Activated CD8-positive, alpha-beta memory T cell treated with anti-CD3 and anti-CD28 coated beads for 1 hour (primary cell): ENCODE measurements at places on chromosomes 2 and 18.

GRCh38 chr2:228329282-228329681 lies 147.8 kb upstream of the SPHKAP start:
- no peak for DNase-seq

GRCh38 chr18:32349728-32350395 lies 120.8 kb downstream of the GAREM1 start:
- DNase-seq = no peak

GRCh38 chr2:162220368-162220767 lies 22.9 kb downstream of the FAP start:
- DNase-seq = no peak

DNA sequence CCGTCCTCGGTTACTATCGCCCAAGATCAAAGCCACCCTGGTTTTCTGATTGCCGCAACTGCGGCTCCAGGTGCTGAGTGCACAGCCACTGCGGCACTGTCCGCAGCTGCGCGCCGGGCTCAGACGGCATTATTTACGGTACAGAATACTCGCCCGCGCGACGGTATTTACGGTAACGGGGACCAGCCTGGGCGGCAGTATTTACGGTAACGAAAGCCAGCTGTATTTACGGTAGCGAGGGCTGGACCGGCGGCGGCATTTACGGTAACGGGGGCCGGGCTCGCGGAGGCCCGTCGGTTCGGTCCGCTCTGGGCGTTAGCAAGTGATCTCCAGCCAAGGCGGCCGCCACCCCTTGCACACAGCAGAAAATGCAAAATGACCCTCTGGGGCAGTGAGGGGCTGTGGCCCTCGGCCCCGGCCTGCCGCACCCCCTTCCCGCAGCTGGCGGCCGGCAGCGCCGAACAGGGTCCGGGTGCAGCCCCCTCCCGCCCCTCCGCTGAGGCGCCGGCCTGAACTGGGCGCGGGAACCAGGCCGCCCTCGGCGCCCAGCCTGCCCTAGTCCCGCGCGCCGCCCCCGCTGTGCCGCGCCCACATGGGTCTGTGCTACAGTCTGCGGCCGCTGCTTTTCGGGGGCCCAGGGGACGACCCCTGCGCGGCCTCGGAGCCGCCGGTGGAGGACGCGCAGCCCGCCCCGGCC lies at the start of gene GNAL:
Gene GNAL (plus strand): TSS at position 293 of the 697 bp plus-strand sequence. CDS start 300 bp downstream, at position 593.
- no peak for DNase-seq

DNA sequence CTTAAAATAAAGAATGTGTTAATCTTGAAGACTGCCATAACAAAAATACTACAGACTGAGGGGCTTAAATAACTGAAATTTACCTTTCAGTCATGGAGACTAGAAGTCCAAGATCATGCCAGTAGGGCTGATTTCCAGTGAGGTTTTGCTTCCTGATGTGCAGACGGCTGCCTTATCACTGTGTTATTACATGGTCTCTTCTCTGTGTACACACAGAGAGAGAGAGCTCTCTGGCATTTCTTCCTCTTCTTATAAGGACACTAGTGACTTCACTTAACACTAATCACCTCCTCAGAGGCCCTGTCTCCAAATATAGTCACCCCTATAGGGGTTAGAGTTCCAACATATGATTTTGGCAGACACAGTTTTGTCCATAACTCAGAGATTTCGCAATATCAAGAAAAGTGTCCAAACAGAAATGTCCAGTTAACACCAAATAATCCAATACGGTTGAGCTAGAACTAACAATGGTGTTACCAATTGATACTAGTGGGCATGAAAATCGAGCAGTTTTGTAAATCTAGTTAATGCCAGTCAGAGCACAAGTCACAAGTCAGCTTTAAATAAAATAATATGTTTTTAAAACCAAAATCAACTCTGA lies 399.8 kb downstream of the ADCYAP1 start:
- DNase-seq = no peak

DNA sequence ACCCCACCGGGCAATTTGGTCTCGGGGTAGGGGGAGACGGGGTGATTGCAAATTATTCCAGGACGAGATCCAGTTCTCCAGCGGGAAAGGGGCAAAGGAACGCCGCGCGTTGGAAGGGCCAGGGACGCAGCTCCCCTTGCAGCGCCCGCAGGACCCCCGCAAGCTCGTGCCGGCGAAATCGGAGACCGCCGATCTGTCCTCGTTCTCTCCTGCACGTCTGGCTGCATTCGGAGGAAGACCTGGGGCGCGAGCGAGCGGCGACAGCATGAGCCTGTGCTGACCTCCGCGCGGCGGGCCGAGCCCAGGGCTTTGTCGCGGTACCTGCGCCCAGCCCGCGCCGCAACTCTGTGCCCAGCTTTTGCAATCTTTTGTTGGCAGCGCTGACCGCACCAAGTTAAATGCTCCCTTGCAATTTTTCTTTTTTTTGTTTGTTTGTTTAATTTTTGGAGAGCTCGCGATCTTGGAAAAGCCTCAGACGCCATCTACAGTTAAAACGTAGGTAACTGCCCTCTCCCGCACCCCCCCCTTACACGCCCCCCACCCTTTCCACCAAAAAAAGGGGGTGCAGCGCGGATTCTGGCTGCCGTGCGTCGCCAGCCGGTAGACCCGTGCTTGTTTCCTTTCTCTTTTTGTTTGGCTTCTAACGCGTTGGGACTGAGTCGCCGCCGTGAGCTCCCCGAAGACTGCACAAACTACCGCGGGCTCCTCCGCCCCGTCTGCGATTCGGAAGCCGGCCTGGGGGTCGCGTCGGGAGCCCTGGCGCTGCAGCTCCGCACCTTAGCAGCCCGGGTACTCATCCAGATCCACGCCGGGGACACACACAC lies 667 bp downstream of the TRIB2 start:
- DNase-seq = peak; percentile 19

GRCh38 chr2:190929919-190930318 lies 49.3 kb downstream of the GLS start:
- DNase-seq = no peak

GRCh38 chr18:53698907-53699306 lies 525.6 kb downstream of the MBD2 start:
- DNase-seq = no peak

- no peak for DNase-seq
Observed at GRCh38 chr2:84748341-84748740, 132.5 kb downstream of the TRABD2A start.

- no peak for DNase-seq
Observed at GRCh38 chr2:108870069-108870644, 83.6 kb downstream of the CCDC138 start.

DNA sequence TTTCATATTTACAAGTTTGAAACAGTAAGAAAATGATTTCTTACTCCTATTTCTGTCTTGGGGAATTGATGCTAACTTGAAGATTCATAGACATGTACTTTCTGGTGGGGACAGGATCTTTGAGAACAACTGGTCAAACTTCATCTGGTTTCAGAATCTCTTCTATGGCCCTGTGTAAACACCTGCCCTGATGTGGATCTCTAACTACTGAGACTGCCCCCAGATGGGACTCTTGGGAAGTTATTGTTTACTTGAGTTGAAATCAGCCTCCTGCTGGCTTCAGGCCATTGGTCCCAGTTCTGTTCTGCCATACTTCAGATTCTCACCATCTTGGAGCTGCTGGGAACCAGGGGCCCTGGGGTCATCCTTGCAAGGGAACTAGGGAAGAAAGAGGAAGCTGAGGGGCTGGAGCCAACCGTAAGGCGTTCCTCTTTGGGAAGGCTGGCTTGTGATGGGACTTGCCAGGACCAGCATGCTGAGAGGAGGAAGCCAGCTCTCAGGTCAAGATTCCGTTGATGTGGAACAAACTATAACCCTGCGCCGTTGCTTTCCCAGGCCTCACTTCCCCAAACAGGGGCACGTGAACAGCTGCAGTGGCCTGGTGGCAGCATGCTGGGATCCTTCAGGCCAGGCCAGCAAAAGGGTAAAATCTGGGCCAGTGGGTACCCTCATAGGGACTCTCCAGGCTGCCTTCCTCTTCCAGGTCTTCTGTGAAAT lies 135.5 kb upstream of the CXCR4 start:
- no peak for DNase-seq

DNA sequence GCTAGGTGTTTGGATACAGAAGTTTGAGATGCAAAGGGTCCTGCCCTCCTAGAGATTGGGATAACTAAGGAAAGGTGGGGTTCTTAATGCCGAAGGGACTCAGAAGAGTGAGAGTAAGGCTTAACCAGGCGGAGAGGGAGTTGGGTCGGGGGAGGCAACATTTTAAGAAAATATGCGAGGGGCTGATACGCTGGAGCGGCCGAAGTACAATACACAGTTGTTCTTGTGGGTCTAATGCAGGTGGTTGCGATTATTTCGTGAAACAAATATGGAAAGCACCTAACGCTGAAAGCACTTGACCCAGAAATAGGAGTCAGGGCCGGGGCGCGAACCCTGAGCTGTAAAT lies 344 bp upstream of the MRPL33 start:
- no peak for DNase-seq

DNA sequence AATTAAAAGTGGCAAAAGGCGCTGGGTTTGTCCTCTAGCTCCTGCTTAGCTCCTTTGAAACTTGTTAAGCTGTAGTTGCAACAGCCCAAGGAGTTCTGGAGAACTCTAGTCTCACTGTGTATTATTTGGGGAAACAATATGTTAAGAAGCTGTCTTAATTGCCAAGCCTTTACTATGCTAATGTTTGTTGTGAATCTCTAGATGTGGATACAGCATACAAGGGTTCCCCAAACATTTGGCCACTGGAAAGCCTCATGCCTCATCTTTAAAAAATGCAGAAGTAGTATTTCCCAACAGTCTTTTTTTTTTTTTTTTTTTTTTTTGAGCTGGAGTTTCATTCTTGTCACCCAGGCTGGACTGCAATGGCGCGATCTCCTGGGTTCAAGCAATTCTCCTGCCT lies 236.7 kb downstream of the PRKCE start:
- DNase-seq = no peak

DNA sequence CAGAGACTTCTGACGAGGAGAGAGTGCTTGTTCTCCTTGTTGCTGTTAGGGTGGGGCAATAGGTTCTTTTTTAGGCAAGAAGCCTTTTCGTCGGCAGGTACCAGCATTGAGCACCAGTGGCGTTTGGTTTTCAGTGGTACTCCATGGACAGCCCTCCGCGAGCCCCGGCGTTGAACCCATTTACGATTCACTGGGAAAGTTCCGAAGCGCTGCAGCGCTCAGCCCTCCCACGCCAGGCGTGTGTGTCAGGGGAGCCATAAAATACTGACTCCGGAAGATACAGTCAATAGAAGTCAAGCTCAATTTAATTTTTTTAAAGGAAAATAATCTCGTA lies 494 bp upstream of the ROCK1 start:
- no peak for DNase-seq

- no peak for DNase-seq
Observed at GRCh38 chr2:139175510-139175909, 395.3 kb upstream of the NXPH2 start.
